ENCODE measurements at places on chromosomes 5 and 9. TPM values are rescaled to one million over a fixed set of nuclear protein-coding genes. Genes with fewer than 3 reads are reported as not detected.
A peak's percentile ranks its signal among the peaks of the same experiment; 100 is the strongest.

DNA sequence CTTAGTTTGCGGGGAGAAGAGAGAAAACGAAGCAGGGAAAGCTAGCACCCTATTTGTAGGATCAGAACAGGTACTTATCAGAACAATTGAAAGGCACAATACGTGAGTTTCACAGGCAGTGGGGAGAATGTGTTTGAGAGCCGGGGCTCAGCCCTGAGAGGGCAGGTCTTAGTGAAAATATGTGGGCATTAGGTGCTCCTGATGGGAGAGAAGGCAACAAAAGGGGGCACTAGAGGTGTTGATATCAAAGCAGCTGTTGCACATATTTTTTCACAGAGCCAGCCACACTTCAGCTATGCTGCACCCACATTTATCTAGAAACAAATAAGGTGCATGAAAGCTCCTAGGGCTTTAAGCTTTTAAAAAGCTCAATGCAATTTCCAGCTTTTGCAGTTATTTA lies 99.7 kb upstream of the MAN2A1 start:
- H3K4me3 ChIP-seq, result no peak overlapping the region
- DNase-seq, result no peak
- no peaks in the 10 kb centered on the region for H3K4me1 ChIP-seq
- no peaks in the 10 kb centered on the region for H3K27me3 ChIP-seq
- H3K36me3 ChIP-seq, result no peaks in the 10 kb centered on the region

GRCh38 chr9:3419893-3420292 lies 105.9 kb downstream of the RFX3 start:
- no peak for DNase-seq
- no peak overlapping the region for H3K27ac ChIP-seq
- H3K4me3 ChIP-seq, result no peak overlapping the region

- no peaks in the 10 kb centered on the region for H3K36me3 ChIP-seq
- DNase-seq, result no peak
- no peak overlapping the region for H3K27ac ChIP-seq
- H3K27me3 ChIP-seq, result no peaks in the 10 kb centered on the region
- H3K4me3 ChIP-seq, result no peak overlapping the region
Observed at GRCh38 chr5:91487420-91487819, 104.3 kb upstream of the ARRDC3 start.

DNA sequence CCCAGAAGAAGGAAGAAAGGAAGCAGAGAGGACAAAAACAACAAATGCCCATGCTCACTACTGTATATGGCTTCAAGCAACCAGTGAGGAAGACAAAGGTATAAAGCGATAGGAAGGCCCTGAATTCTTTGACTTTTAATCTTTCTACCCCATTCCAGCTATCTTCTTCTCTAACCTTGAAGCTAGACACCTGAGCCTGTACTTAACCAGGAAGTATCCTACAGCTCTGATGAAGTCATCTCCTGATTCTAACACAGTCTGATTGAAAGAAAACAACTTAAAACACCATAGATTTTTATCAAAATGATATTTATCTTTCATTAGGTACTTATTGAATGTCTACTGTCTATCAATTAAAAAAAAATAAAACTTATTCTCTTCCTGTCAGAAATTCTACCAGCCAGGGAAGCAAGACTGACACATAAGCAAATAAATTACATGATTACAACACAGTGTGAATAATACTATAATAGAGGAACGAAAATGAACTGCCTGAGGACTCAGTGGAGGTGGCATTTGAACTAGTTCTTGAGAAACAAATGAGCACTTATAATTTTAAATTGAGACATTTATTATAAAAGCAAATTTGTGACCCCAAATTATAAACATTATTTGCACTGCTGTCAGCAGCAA lies 123.3 kb upstream of the ELL2 start:
- no peaks in the 10 kb centered on the region for H3K27me3 ChIP-seq
- H3K4me3 ChIP-seq, result no peak overlapping the region
- no peaks in the 10 kb centered on the region for H3K4me1 ChIP-seq
- no peak for DNase-seq
- H3K36me3 ChIP-seq, result no peaks in the 10 kb centered on the region

DNA sequence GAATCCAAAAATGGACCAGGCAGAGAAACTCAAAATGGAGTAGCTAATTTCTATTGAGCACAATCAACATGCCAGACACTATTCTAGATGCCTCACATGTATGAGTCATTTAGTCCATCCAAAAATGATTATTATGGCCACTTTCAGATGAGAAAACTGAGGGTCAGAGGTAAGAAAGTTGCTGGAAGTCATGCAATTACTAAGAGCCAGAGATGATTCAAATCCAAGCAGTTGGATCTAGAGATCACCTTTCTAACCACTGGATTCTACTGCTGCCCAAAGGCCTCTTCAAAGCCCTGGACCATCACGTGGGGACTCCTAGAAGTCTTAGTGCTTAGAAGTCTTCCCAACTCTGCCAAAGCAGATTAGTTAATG lies 51.8 kb upstream of the HMHB1 start:
- no peaks in the 10 kb centered on the region for H3K4me1 ChIP-seq
- no peaks in the 10 kb centered on the region for H3K27me3 ChIP-seq
- no peak for DNase-seq
- H3K27ac ChIP-seq, result no peak overlapping the region
- H3K4me3 ChIP-seq, result no peak overlapping the region
- H3K36me3 ChIP-seq, result no peaks in the 10 kb centered on the region

- no peak overlapping the region for H3K4me3 ChIP-seq
- no peaks in the 10 kb centered on the region for H3K36me3 ChIP-seq
Observed at GRCh38 chr9:89811886-89812450, 207.2 kb downstream of the GADD45G start.

DNA sequence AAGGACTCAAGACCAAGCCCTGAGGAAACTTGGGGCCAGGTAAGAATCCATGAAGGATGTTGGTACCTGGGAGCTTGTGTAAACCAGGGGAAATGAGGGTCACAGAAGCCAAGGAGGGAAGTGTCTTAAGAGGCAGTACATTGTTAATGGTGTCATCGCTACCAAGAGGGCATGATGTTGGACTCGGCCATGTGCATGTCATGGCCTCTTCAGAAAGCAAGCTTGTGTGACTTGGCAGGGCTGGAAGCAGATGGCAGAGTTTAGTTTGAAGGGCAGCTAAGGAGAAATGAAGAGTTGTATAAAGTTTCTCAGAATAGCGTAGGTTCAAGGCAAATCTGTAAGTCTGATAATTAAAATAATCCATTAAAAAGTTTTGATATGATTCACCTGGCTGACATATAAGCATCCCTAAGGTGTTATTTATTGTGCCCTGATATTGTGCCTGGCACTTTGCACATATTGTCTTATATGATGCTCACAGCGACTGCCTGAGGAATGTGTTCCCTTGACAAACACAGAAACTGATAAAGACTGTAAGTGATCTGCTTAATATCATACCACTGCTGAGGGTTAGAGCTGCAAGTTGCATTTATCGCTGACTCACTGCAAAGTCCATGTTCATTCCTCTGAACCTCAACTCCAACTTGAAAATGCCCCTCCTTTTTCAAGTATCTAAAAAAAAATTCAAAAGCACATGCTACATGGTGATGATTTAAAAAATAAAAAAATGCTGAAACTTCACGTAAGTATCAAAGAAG lies 81.3 kb upstream of the PTPN3 start:
- no peaks in the 10 kb centered on the region for H3K4me1 ChIP-seq
- H3K4me3 ChIP-seq, result no peak overlapping the region
- no peaks in the 10 kb centered on the region for H3K27me3 ChIP-seq

DNA sequence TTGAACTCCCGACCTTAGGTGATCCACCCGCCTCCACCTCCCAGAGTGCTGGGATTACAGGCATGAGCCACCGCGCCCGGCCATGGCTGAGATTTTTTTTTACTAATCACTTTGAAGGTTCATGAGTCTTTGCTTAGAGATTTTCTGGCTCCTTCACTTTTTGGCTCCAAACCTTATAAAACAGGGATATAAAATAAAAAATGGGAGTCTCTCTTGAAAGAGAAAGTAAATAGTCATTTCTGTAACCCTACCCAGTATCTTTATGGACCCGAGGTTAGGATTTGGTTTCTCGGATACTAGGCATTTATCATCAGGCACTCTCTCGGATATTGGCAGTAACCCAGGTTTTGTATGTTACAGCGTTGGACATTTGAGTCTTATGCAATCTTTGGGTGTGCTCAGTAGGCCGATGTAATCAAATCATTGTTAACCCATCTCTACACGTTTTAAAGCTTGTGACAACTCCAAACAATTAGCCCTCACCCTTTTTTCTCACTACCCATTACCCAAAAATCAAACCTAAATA lies 25.3 kb downstream of the STXBP1 start:
- peak; percentile 15 for DNase-seq
- no peaks in the 10 kb centered on the region for H3K36me3 ChIP-seq
- peaks cover 21% of the 10 kb centered on the region for H3K4me1 ChIP-seq
- H3K27me3 ChIP-seq, result no peaks in the 10 kb centered on the region
- H3K4me3 ChIP-seq, result no peak overlapping the region

- no peaks in the 10 kb centered on the region for H3K4me1 ChIP-seq
- H3K36me3 ChIP-seq, result no peaks in the 10 kb centered on the region
- H3K27ac ChIP-seq, result no peak overlapping the region
Observed at GRCh38 chr5:151424892-151425523, 22.4 kb upstream of the SLC36A1 start.

DNA sequence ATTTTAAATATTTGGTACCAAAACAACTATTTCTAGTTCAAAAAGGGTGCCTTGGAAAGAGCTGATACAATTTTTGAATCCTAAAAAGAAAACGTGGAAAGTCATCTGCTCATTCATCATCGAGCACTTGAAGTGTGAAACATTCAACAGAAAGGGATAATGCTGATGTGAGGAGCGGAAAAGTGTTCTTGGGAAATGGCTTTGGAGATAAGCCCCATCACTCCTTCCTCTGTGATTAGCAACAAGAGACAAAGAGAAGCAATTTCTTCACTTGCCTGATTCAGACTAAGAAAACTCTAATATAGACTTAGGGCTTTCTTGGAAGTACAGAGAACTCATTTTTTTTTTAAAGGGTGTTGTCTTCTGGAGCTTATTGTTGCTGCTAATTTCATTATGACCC lies 74.9 kb downstream of the C9orf152 start:
- H3K4me1 ChIP-seq, result peaks cover 21% of the 10 kb centered on the region
- H3K27ac ChIP-seq, result peak overlapping the region; percentile 5
- DNase-seq, result no peak

DNA sequence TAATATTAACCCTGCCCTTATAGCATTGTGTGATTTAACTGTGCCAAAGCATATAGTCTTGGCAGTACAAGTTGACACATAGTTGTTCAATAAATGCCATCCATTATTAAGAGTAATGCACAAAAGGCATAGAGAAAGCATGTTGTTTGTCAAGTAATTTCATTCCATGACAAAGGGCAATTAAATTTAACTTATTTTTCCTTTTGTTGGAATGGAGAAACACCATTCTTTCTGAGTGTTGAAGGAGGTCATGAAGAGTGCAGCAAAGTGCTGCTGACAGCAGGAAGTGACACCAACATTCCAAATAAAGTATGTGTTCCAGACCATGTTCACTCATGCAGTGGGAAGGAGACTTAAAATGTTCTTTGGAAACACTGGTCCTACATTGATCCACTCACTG lies 29.1 kb downstream of the ANKDD1B start:
- no peaks in the 10 kb centered on the region for H3K4me1 ChIP-seq
- H3K4me3 ChIP-seq, result no peak overlapping the region
- DNase-seq, result no peak
- no peak overlapping the region for H3K27ac ChIP-seq

DNA sequence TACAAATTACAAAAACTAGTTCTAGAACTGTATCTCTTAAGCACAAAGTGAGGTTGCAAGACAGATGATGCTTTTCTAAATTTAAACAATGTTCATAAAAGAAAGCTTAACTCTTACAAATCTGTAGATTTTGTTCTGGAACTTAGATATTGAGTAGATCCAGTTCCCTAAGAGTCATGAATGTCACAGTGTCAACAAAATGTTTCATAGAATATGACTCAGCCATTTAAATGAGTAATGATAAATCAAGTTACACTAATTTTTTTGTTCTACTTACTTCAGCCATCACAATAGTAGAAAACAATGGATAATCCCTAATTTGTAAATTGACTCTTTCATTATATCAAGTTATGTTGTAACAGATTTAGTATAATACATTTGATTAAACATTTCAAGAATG lies 239.7 kb downstream of the MEF2C start:
- H3K4me3 ChIP-seq, result no peak overlapping the region
- DNase-seq, result no peak
- no peak overlapping the region for H3K27ac ChIP-seq
- H3K27me3 ChIP-seq, result peaks cover 15% of the 10 kb centered on the region
- H3K4me1 ChIP-seq, result no peaks in the 10 kb centered on the region
- H3K36me3 ChIP-seq, result no peaks in the 10 kb centered on the region

GRCh38 chr5:64273276-64273675 lies 107.6 kb downstream of the RNF180 start:
- H3K4me1 ChIP-seq, result no peaks in the 10 kb centered on the region
- DNase-seq, result no peak
- H3K27ac ChIP-seq, result no peak overlapping the region
- H3K4me3 ChIP-seq, result no peak overlapping the region
- H3K36me3 ChIP-seq, result no peaks in the 10 kb centered on the region
- H3K27me3 ChIP-seq, result no peaks in the 10 kb centered on the region

- no peaks in the 10 kb centered on the region for H3K4me1 ChIP-seq
- H3K4me3 ChIP-seq, result no peak overlapping the region
- no peaks in the 10 kb centered on the region for H3K36me3 ChIP-seq
Observed at GRCh38 chr9:114450833-114451706, 54.2 kb downstream of the WHRN start.

DNA sequence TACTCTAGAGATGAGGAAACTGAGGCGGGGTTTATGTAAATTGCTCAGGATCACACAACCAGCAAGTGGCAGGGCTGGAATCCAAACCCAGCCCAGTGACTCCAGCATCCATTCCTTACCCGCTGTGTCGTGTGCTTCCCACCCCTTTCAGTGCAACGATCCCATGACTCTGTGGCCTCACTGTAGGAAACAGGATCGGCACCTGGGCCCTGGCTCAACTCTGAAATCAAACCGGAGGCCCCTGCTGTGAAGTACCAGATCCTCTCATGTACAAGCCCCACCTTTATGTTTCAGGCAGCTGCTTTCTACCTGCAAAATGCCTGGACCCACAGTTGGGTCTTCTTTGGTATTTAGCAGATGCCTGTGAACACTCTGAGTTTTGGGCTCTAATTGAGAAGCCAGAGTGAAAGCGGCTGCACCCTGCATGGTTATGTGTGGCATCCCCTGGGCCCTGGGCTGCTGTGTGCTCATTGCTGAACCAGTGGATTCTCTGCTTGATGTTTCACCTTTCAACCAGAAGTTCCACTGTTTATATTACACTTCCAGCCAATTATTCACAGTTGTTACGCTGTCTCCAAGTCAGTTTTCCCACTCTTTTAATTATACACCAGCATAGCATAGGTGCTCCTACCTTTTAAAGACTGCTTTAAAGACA lies 36.7 kb downstream of the ABLIM3 start:
- H3K4me3 ChIP-seq, result no peak overlapping the region
- no peak overlapping the region for H3K27ac ChIP-seq
- no peaks in the 10 kb centered on the region for H3K4me1 ChIP-seq
- H3K36me3 ChIP-seq, result no peaks in the 10 kb centered on the region
- no peaks in the 10 kb centered on the region for H3K27me3 ChIP-seq

The ZFP62 gene
- 20.9 TPM for total RNA-seq

The ADAM19 gene
- total RNA-seq, result 4.0 TPM

The MELK gene
- total RNA-seq, result 2.5 TPM

The TIFAB gene
- total RNA-seq, result not detected

The DMRT3 gene
- total RNA-seq, result not detected

The AK8 gene
- total RNA-seq, result not detected

The FAM221B gene
- not detected for total RNA-seq

The CCDC127 gene
- total RNA-seq, result 4.9 TPM

The CCDC69 gene
- total RNA-seq, result 37.7 TPM

The FREM1 gene
- 5.9 TPM for total RNA-seq

The CDH9 gene
- not detected for total RNA-seq

The MYOT gene
- 2.9 TPM for total RNA-seq

The ANAPC2 gene
- total RNA-seq, result 37.5 TPM

The NTRK2 gene
- total RNA-seq, result 10.1 TPM

The CCNJL gene
- 26.8 TPM for total RNA-seq

The TTC23L gene
- 0.27 TPM for total RNA-seq
